ENCODE measurements at places on chromosomes 2 and 18.

DNA sequence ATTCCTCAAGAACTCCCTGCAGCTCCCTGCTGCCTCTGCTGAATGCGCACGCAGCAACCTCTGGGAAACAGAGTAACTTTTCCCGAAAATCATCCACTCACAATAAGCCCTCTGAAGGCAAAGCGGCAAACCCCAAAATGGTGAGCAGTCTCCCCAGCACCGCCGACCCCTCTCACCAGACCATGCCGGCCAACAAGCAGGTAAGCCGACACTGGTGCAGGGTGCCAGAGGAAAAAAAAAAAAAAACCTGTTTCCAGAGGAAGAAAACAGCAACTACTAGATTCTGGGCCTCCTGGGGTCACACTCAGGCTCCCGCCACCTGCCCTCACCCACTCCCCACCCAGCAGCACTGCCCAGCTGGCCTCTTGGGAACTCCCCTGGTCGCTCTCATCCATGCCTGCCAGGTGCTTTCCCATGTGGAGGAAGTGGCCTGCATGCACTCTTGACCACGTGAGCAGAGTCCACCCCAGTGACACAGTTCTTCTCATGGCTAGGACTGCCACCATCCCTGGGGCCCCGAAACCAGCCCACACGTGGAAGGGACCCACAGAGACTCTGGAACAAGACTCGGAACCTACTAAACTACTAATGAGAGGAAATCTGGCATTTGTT is 36.9 kb downstream of the KCTD18 start:
- DNase-seq = no peak

- DNase-seq = peak; percentile 56
Measured at GRCh38 chr2:168466190-168466737, 10.2 kb downstream of the CERS6 start.

GRCh38 chr2:113181258-113182051 is 7.7 kb downstream of the PSD4 start:
- DNase-seq = peak; percentile 28

GRCh38 chr2:150144546-150145298 is 342.7 kb downstream of the RND3 start:
- no peak for DNase-seq

- DNase-seq = no peak
Measured at GRCh38 chr2:8098476-8099266, 583.2 kb upstream of the ID2 start.

DNA sequence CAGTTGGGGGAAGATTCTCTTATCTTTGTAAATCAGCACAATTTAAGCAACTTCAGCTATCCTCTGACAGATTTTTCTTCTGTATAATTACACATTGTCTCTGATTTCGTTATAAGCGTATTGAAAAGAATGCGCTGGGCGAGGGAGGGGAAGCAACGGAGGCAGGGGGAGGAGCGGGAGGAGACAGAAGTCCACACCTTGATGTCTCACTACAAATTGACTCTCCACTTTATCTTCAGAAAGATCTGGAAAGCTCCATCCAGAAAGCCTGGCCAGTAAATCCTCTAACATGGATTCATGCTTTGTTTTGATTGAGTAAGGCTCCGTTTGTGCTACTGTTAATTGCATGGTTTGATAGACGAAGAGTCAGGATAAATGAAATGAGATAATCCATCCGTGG is 76.6 kb downstream of the SMIM21 start:
- no peak for DNase-seq

- no peak for DNase-seq
Measured at GRCh38 chr2:193818801-193819499, 1624.2 kb upstream of the TMEFF2 start.

- DNase-seq = no peak
Measured at GRCh38 chr2:106127282-106127771, 66.8 kb downstream of the UXS1 start.

DNA sequence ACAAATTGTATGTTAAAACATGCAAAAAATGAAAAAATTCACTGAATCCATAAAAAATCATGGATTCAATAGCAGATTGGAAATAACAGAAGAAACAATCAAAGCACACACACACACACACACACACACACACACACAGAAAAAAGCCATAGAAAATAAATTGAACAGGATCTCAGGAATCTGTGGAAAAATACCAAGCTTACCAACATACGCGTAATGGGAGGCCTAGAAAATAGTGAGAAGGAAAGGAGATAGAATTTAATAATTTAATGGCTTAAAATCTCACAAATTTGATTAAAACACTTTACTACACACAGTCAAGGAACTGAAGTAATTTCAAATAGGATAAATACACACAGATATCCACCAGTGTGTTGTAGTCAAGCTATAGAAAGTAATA is 1671.5 kb upstream of the PIK3C3 start:
- no peak for DNase-seq

DNA sequence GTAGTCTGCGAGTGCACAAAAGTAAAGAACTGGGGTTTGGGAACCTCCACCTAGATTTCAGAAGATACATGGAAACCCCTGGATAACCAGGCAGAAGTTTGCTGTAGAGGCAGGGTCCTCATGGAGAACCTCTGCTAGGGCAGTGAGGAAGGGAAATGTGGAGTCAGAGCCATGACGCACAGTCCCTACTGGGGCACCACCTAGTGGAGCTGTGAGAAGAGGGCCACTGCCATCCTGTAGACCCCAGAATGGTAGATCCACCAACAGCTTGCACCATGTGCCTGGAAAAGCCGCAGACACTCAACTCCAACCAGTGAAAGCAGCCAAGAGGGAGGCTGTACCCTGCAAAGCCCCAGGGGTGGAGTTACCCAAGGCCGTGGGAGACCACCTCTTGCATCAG is 206.4 kb downstream of the PIEZO2 start:
- no peak for DNase-seq

DNA sequence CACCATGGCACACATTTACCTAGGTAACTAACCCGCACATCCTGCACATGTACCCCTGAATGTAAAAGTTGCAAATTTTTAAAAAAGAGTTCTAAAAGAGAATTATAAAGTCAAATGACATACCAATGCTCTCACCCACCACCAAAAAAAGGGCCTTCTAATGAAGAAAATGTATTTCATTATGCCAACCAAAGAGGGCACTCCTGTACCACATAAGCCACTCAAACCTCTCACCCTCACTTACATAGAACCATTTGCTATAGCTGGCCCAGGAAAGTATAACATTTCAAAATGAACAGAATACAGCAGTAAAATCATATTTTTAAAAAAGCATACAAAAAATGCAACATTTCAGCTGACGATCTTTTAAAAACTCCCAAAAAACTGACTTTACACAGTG is 241.5 kb upstream of the PKDCC start:
- no peak for DNase-seq

GRCh38 chr2:197296835-197297234 is 13.7 kb downstream of the ANKRD44 start:
- no peak for DNase-seq

GRCh38 chr2:65722028-65722778 is 289.8 kb upstream of the SPRED2 start:
- DNase-seq = peak; percentile 1

DNA sequence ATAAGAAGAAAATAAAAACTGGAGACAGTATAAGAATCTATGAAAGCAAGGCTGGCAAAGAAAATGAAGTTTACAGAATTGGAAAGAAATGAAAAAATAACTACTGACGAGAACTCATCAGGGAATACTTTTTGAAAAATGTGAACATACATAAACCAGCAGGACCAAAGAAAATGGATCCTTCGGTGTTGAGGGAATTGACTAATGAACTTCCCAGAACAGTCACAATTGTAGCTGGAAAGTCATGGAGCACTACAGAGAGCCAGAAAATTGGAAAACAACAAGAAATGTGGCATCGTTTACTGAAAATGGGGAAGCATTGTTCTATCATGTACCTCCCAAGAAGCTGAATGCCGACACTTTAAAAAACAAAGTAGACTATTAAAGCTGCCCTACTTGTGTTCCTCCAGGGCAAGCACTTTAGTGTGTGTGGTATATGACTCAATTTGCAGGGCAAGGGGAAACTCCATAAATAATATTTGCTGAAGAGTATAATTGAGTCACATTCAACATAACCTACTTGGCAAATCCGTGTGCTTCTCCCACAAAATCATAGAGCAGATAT is 1221.6 kb upstream of the NRXN1 start:
- DNase-seq = no peak

GRCh38 chr2:142174176-142174575 is 43.4 kb upstream of the LRP1B start:
- DNase-seq = no peak

DNA sequence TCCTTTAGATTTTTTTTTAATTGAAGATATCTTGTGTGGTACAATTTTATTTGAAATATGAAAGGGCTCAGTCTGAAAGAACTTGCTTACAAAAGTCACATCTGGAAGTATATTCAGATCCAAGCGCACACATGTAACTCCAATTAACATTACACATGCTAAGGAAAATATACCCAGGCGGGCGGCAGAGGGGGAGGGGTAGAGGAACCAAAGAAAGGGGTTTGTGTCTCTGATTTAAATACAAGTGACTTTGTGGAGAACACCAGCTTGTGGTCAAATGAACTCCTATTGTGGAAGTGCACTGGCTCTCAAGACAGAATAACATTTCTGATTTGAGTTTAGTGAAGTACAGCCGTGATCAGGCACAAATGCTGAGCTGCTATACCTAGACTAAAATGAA is 280.2 kb upstream of the SOX11 start:
- DNase-seq = no peak

GRCh38 chr2:128808462-128809258 is 490.0 kb upstream of the HS6ST1 start:
- no peak for DNase-seq

DNA sequence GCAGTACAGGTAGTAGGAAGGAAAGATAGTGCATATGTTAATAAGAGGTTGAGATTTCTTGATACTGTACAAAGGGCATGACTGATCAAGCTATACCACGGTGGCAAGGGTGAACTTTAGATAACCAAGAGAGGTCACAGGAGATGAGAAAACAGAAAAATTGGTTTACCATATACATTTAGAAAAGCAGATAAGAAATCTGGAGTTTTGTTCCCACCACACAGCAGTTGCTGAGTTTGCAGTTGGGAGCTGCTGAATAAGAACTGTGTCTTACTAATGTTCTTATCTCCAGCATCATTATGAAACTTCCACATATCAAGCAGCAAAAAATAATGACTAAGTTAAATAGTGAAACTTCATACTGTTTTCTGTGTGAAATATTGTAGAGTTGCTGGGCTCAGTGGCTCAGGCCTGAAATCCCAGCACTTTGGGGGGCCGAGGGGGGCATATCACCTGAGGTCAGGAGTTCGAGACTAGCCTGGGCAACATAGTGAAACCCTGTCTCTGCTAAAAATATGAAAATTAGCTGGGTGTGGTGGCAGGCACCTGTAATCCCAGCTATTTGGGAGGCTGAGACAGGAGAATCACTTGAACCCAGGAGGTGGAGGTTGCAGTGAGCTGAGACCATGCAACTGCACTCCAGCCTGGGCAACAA is 12.0 kb upstream of the IMPACT start:
- no peak for DNase-seq

GRCh38 chr18:40607542-40608148 is 1347.4 kb upstream of the PIK3C3 start:
- no peak for DNase-seq

DNA sequence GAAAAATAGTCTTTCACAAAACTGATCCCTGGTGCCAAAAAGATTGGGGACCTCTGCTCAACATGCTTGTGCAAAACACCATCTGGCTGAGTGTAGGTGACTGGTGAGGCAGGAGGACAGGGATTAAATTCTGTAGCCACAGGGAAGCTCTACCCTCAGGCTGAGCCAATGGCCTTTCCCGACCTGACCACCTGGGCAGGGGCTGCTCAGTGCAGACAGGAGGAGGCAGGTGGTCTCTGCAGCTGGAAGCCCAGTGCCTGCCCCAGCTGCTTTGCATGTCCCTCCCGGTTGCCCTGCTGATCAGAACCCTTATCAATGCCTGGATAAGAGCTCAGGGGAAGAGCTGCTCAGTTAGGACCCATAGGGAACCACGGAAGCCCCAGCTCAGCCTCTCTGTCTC is 235.3 kb downstream of the ANKRD36 start:
- no peak for DNase-seq

DNA sequence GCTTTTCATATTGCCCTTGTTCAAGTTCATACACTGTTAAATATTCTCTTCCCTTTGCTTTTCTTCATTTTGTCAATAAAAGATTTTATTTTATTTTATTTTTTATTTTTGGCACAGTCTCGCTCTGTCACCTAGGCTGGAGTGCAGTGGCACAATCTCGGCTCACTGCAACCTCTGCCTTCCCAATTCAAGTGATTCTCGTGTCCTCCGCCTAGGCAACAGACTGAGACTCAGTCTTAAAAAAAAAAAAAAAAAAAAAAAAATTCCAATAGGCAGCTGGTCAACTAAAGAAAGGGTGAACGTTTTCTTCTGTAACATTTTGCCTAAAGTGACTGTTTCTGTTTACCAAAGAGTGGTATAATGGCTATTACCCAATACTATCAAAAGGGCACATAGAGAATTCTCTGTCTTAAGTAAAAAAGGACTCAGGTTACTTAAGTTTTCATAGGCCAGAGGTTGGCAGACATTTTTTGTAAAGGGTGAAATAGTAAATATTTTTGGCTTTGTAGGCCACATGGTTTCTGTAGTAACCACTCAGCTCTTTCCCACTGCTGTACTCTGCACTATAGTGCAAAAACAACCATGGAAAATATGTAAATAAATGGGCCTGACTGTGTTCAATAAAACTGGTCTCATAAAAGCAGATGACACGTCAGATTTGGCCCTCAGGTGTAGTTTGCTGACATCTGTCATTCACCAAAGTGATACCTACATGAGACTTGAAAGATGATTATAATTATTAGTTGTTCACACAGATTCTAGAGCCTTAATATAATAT is 113.4 kb downstream of the MIB1 start:
- no peak for DNase-seq

GRCh38 chr2:202270487-202270886 is 4.9 kb downstream of the NOP58 start:
- DNase-seq = no peak

GRCh38 chr2:81895620-81896250 is 1591.2 kb upstream of the LRRTM1 start:
- no peak for DNase-seq

DNA sequence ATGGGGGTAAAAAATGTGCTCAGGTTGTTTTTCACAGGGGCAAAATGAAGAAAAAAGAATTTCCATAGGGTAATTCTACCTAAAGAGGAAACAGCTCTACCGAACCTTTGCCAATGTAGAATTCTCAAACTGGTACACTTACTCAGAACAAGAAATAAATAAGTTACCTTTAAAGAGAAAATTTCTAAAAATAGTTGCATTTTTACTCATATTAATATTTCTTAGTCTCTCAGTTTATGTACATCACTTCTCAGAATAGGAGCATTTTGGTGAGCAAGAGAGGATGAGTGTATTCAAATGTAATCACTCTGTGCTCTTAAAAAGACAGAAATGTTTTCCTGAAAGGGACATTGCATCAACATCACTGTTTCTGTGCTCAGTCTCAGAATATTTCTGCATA is 574.7 kb upstream of the SLC8A1 start:
- DNase-seq = no peak

GRCh38 chr2:235665661-235666212 is 171.9 kb downstream of the AGAP1 start:
- DNase-seq = peak; percentile 14

- DNase-seq = no peak
Measured at GRCh38 chr18:80167931-80168330, 58.9 kb downstream of the ADNP2 start.

GRCh38 chr2:48768669-48769068 is 13.1 kb upstream of the LHCGR start:
- DNase-seq = no peak

All from NCI-H524 treated with DMSO at 0.1 percent for 48 hours (cell line).